ENCODE measurements at places on chromosomes 3 and 15. TPM values are rescaled to one million over a fixed set of nuclear protein-coding genes. Genes with fewer than 3 reads are reported as not detected.

GRCh38 chr3:49025793-49026520 is 3.2 kb downstream of the IMPDH2 start:
- no peak for DNase-seq

DNA sequence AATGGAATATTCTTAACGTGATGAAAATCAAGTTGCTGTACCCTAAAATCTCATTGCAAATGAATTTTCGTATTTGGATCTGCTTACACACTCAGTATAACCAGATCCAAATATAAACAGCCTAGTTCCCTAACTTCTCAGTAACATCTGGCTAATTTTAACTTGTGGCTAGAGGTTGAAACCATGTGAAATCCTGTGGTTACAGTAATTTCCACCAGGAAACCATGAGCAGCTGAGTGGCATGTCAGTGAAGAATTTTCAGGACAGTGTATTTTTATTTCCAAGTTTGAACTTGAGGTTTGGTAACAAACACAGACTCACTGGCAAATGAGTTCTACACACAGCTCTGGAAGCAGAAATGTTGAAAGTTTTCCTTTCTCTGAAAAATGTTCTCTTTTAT is 754.1 kb downstream of the NR2F2 start:
- no peak for DNase-seq

GRCh38 chr3:139421460-139421859 is 32.0 kb upstream of the COPB2 start:
- no peak for DNase-seq

TAGLN3 gene
- not detected for total RNA-seq

DNA sequence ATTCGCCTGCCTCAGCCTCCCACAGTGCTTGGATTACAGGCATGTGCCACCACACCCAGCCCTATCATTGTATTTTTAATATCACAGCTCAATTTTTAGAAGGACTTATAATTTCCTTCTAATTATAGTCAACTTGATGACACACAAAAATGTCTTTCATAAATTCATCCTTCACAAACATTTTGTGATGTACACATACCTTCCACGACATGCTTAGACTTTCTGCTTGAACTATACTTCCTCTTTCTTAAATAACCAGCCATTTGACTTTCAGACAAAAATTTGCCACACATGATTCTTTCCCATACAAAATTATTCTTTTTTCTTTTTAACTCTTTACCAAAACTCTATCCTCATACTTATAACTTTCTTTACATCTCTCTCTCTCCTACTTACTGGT is 48.4 kb upstream of the CCK start:
- DNase-seq = peak; percentile 5
